ENCODE measurements at places on chromosomes 12 and 14. TPM values are rescaled to one million over a fixed set of nuclear protein-coding genes. Genes with fewer than 3 reads are reported as not detected.
A peak's percentile ranks its signal among the peaks of the same experiment; 100 is the strongest.

The SOAT2 gene
- under 0.01 TPM for total RNA-seq

The BEGAIN gene
- total RNA-seq: 0.81 TPM

The LMNTD1 gene
- not detected for total RNA-seq

The KTN1 gene
- 15.1 TPM for total RNA-seq

The RNASE1 gene
- 1.3 TPM for total RNA-seq

The PLBD1 gene
- total RNA-seq: 1.1 TPM

The HOXC11 gene
- total RNA-seq: under 0.01 TPM

- no peak for DNase-seq
Measured at GRCh38 chr12:14086838-14087237, 105.4 kb upstream of the GRIN2B start.

- no peak for DNase-seq
Measured at GRCh38 chr12:47337581-47337980, 257.8 kb upstream of the AMIGO2 start.

DNA sequence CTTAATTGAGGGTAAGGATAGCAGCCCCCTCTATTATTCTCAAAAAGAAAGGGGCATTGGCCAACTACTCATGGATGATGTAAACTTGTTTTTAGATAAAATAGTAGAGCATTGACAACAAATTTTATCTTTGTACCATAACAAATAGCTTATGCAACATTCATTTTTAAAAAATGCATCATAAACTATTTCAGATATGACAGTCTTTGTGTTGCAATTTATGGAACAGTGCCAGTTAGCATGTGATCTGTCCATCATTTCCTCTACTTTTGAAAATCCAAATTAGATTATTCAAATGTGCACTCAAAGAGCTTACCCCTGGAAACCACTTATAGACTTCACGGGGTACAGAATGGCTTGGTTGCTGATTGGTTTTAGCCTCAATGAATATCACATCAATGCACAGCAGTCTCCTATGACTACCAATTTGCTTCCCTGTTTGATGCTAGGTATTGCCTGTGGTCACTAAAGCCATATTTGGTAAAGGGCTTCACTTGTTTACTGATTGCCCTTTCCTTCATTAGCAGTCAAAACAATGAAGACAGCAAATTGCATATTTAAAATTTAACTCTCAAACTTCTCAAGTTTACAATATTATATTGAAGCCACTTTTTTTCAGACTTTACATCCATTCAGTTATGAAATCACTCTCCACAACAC is 274.9 kb upstream of the MGAT4C start:
- no peak for DNase-seq

DNA sequence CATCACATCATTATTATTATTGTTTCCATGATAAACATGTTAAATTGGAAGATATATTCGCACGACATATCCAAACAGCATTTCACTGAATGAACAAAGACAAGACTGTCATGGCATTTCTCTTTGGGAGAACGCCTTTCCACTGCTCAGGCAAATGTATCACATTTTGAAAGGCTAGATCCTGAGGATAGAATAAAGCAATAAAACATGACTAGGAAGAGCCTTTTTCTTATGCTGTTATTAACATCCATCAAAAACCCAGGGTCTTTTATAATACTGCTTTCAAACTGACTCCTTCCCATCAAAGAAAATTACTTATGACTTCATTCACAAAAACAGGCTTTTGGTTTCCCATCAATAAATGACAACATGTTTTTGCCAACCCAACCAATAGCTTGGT is 630.9 kb downstream of the TMTC2 start:
- no peak for DNase-seq

DNA sequence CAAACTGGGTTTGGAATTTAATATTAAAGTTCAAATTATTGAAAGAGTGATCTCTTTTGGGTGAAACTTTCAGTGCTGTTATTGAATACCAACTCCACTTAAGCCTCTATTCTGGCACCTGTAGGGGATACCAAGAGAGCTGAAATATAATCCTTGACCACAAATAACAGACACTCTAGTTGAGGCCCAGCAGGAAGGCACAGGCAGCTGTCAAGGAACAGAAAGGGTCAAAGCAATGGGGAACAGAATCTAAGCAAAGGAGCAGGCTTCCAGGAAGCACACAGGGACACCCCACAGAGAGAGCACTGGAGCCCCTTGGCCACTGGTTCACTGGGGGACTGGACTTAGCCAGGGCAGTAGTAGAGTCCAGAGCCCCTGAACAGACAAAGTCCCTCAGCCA is 120.9 kb upstream of the SFSWAP start:
- DNase-seq: no peak

DNA sequence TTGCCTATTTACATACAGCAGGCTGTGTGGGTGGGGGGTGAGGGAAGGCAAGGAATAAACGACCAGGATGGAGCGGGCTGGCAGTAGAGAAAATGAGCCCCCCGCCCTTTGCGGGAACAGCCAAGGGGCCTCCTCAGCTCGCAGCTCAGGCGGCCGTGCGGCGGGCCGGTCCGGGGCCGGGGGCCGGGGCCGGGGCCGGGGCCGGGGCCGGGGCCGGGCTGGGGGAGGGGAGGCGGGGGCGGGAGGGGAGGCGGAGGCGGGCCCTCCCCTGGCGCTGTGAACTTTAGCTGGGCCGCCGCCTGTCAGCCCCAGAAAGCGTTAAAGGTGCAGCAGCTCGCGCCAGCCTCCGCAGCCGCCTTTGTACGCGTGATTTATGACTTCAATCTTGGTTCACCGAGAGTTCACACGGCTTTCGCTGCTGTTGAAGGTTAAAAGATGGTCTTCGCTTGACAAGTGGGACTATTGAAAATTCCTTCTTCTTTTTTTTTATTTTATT is 28.8 kb downstream of the HOXC4 start:
- DNase-seq: peak; percentile 68

GRCh38 chr14:84442521-84442920 is 1087.4 kb upstream of the FLRT2 start:
- no peak for DNase-seq

DNA sequence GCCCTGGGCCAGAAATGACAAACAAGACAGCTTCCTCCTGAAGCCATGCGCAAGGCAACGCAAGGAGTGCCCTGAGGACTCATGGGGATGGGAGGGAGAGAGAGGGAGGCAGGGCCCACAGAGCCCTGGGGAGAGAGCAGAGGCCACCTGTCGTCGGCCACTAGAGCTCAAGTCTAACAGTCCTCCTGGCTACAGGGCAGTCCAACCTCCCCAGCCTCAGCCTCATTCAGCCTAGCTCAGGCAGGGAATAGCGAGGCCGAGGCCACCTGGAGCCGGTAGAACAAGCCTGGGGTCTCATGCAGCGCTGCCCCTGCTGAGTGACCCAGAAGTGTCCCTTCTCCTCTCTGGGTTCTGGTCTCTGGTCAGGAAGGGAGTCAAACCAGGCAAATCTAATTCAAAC is 69.5 kb downstream of the BCL11B start:
- DNase-seq: no peak

GRCh38 chr12:102169922-102170621 is 27.6 kb downstream of the PMCH start:
- peak; percentile 27 for DNase-seq

DNA sequence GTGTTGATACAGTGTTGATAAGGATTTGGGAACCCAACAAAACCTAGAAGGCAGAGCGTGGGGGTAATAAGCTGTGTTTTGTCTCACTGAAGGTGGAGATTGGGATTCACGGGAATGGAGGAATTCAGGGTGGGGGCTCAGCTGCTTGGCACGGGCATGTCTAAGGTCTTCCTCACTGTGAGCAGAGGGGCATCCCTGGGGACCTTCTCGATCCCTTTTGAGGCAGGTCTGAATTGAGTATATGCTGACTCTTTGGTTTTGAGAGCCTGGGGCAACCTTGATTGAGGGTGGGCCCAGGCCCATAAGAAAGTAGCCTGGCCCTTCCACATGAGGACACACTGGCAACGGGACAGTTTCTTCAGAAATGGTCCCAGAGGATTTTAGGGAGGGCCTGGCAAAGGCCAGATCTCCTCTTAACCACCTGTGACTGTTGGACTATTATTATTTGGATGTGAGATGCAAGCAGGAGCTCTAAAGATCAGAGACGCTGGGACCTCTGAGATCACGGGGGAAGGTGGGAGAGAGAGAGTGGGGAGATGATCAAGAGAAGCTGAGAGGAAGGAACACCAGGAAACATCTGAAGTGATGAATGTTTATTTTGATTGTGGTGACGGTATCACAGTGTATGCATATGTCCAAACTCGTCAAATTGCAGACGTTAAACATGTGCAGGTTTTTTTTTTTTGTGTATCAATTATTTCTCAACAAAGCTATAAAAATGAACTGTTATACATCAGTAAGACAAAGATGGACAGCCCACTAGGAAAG is 48.4 kb downstream of the SMIM41 start:
- no peak for DNase-seq

DNA sequence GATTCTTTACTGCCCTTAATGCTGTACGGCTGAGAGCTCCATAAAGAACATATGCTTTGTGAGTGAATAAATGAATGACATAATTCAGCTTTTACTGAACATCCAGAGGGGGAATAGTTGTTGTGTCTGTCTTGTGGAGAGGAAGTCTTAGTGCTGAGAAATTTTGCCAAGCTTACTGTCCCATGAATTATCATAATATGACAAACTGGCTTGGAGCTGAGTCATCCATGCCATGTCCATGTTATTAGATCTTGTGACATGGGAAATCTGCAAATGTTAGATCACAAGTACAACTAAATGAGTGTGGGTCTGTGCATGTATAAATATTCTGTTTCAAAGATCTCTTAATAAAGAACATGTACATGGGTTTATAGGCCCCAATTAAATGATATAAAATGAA is 350.4 kb downstream of the BMP4 start:
- DNase-seq: no peak

GRCh38 chr14:92531106-92531873 is 17.7 kb downstream of the RIN3 start:
- peak; percentile 90 for DNase-seq

GRCh38 chr14:96632363-96632758 is 130.2 kb downstream of the PAPOLA start:
- no peak for DNase-seq

- no peak for DNase-seq
Measured at GRCh38 chr14:50366589-50366988, 30.1 kb downstream of the CDKL1 start.

DNA sequence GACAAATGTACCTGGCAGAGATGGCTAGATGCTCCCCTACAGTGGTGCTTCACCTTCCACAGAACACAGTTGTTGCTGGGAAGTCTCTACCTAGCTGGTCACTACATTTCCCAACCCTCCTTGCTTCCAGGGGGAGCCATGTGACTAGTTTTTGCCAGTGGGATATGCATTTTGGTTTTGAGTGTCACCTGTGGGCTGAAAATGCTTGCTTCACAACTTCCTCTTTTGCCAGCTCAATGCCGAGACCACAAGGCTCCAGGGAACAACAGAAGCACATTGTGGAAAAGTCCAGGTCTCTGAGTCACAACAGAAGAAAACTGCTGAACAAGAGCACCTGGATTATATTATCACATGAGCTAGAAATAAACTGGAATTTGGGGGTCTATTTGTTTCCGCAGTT is 48.5 kb upstream of the ARHGAP5 start:
- DNase-seq: peak; percentile 55

DNA sequence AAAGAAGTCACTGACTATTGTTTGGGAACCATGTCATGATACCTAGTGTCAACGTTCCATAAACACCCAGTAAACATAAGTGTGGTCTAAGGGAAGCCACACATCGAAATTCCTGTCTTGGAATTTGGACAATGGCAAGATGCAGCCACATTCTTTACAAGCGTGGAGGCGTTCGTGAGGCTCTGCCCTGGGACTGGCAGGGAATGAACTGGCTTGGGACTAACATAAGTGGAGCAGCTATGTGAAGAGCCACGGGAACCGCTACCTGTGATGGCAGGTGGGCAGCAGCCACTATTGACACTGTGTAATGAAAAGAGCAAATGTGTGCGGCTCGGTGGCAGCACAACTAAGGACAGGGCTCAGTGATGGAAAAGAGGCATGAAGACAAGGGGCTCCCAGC is 10.0 kb upstream of the NRIP2 start:
- DNase-seq: no peak

DNA sequence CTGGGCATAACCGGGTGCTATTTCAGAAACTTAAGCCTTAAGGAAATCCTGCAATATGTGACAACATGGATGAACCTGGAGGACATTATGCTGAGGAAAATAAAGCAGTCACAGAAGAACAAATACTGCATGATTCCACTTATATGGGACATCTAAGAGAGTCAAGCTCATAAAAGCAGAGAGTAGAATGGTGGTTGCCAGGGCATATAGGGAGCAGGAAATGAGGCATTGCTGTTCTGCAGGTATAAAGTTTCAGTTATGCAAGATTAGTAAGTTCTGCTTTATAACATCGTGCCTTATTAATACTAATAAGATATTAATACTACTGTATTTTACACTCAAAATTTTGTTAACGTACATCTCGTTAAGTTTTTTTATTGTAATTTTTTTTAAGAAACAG is 124.2 kb upstream of the ATF1 start:
- DNase-seq: no peak

DNA sequence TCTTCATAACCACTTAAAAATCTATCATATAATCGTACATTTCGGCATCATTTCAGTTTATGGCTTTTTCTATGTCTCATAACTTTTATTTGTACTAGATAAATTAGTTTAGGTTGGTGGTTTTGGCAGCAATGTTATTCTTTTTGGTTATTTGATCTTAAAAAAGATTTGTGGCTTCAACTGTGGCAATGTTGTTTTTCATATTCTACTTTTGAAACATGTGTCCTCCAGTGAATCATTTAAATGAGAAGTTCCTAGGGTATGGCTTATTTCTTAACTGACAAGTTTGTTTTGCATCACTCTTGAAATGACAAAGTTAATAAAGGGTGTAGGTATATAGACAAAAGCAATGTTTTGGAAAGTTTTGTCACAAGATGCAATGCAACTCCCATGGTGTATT is 11.1 kb upstream of the KITLG start:
- no peak for DNase-seq

- DNase-seq: no peak
Measured at GRCh38 chr12:38141239-38141638, 175.3 kb upstream of the ALG10B start.

DNA sequence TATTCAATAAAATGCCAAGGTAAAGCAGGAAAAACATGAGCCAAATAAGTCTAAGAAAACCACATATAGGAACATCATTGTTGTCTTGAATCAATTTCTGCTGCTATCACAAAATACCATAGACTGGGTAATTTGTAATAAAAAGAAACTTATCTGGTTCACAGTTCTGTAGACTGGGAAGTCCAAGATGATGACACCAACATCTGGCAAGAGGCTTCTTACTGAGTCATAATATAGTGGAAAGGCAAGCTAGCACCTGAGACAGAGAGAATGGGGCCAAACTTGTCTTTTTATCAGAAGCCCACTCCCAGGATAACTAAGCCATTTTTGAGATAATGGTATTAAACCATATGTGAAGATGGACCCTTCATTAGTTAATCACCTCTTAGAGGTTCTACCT is 975.9 kb downstream of the FLRT2 start:
- DNase-seq: no peak
